SJSA1 (cell line): ENCODE measurements at places on chromosomes 5 and 9.

DNA sequence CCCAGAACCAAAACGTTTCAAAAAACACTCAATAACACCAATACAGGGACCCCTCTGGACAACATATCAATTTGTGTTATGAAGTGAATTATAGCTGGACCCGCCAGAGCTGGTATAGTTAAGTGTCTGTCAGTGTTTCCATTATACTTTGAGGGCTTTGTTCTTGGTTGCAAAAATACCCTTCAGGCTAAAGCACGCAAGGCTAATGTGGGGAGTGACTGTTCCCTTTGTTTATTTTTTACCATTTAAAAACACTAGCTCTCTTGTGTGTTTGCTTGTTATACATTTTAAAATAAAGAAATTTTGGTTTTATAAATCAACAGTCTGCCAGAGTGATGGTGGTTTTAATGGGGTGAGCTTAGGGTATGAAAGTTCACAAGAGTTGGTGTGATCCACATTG lies 859.5 kb downstream of the PTPRD start:
- DNase-seq, result no peak

DNA sequence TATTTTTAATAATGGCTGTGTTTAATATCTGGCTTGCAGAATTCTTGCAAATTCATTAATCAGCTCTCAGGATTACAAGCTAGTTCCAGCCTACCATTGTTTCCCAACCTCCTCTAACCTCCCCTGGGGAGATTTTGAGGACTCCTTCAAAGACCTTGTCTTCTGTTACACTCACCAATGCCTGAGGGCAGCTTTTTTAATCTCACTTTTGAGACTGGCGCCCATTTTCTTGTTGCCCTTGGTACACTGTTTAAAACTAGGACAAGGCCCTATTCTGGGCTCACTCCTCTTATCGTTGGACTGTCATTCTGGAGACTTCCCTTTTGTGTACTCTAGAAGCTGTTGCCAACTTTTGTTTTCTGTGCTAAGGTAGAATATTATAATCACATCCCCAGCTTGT lies 13.6 kb upstream of the EQTN start:
- DNase-seq, result no peak

DNA sequence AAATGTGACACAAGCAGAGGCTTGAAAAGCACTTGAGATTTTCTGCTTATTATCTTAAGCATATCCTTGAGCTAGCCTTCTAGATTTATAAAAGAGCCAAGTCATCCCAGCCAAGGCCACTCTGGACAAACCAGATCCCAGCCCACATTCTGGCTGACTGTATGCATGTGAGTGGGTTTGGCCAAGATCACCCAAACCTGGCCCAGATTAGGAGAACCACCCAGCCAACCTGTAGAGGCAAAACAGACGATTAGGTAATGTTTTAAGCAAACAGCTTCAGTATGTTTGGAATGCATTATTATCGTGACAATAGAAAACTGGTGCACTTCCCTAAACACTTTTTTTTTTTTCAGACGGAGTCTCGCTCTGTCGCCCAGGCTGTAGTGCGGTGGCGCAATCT lies 151.9 kb downstream of the SPATA31D1 start:
- no peak for DNase-seq

DNA sequence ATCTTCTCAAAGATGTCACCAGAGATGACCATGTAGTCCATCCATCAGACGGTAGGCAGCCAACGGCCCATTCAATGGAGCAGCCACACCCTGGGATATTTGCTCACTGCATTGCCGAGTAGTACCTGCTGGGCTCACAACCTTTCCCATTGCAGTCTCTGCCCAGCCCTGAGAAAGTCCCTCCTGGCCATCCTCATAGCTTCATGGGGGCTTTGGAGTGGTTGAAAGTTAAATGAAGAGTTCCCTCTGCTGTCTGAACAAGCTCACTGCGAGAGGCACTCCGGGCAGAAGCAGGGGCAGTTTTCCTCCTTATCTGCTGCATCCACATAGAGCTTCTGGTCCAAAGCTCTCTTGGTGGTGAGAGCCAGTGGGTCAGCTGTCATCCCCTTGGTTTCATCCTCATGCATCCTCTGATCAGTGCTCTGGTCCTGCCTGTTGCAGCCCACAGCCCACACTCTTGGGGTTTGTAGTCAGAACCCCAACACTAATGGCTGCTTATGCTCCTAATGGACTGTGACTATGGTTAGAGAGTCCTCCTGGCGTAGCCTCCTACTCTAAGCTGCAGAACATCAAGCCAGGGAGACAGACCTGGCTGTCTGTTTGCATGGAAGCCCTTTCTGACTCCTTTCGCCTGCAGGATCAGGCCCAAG lies 23.3 kb downstream of the TNFSF8 start:
- no peak for DNase-seq

- no peak for DNase-seq
These were observed 166.8 kb downstream of the PAX5 start for GRCh38 chr9:36867241-36867640.

GRCh38 chr5:163489055-163489744 lies 16.2 kb upstream of the MAT2B start:
- no peak for DNase-seq

- DNase-seq, result peak; percentile 45
These were observed 30.2 kb upstream of the BASP1 start for GRCh38 chr5:17187011-17187785.

DNA sequence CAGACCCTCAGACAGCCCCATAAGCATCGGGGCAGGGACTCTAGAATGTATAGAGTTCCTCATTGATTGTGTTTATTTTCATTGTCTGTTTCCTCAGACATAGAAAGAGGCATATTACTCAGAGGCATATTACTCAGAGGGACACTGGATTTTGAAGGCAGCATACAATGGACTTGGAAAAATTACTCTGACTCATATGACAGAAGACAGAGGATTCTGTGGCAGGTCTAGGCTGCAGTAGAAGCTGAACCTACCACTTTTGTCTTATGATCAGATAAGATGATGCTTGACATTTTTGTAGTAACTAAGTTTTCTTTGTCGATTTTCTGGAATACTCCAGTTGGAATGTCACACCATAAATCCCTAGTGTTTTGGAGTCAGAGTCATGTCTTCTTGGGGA lies 105.2 kb downstream of the ST8SIA4 start:
- peak; percentile 60 for DNase-seq

DNA sequence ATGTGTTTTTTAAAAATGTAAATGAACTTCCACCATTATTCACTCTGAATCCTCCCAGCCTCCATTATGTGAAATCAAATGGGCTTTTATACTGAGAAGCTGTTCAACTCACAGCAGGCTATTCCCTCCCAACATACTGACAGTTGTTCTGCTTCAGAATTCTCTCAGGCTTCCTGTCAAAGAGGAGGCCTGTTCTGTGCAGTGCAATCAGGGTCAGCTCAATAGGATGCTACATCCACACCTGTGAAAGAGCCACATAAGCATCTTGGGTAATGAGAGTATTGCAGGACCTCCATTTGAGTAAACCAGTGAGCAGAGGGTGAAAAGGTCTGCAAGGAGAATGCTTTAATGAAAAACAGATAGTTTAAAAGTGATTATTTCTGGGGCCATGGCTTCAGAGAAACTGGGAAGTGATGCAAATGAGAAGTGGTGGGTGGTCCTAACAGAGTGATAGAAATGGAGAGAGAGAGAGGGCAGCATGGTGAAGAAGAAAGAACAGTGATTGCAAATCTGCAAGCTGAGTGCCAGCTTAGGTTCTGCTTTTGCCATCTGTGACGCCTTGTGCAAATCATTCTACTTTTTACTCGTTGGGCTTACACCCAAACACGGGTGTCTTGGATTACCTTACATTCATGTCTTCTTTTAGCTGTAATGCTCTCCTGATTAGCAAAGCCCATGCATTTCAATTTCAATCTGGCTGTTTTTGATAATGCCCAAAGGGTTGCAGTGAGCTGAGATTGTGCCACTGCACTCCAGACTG lies 202.5 kb upstream of the NMUR2 start:
- DNase-seq, result no peak

- DNase-seq, result no peak
These were observed 322.1 kb downstream of the DEPDC1B start for GRCh38 chr5:60377826-60378225.

DNA sequence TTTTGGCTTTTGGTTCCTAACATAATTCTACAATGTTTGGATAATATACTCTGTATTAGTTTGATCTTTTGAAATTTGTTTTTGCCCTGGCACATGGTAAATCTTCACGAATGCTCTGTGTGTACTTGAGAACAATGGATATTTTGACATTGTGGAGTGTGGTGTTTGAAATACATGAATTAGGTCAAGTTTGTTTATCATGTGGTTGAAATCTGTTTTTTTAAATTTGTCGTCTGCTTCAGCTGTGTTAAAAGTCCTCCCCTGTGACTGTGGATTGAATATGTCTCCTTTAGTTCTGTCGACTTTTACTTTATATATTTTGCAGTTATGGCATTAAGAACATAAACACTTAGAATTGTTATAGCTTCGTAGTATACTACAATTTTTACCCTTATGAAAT lies 60.3 kb downstream of the DUSP1 start:
- peak; percentile 42 for DNase-seq

- no peak for DNase-seq
These were observed 52.7 kb upstream of the ELL2 start for GRCh38 chr5:96014395-96014794.

- no peak for DNase-seq
These were observed 293.9 kb downstream of the ZSWIM6 start for GRCh38 chr5:61625681-61626621.

GRCh38 chr5:177109810-177110209 lies 23.1 kb downstream of the FGFR4 start:
- no peak for DNase-seq

- no peak for DNase-seq
These were observed 865.4 kb upstream of the ACO1 start for GRCh38 chr9:31519011-31519410.

DNA sequence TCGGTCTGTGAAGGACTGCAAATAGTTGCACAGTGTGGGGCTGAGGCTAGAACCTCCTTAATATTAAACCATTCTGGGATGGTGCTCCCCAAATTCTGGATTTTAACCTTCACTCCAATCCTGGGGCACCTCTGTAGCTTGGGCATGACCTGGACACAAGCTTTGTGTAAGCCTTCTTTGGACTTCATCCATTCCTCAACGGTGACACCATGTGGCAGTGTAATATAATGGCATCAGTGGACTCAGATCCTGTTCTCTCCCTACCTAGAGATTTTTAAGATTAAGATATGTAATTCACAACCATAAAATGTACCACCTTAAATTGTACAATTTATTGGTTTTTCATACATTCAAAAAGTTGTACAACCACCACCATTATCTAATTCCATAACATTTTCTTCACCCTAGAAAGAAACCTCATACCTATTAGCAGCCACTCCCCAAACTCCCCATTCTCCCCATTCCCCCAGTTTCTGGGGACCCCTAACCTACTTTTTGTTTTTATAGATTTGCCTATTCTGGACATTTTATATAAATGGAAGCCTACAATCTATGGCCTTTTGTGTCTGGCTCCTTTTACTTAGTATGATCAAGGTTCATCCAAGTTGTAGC lies 4.8 kb upstream of the PLGRKT start:
- peak; percentile 10 for DNase-seq

GRCh38 chr9:15374310-15374709 lies 48.4 kb upstream of the SNAPC3 start:
- no peak for DNase-seq

DNA sequence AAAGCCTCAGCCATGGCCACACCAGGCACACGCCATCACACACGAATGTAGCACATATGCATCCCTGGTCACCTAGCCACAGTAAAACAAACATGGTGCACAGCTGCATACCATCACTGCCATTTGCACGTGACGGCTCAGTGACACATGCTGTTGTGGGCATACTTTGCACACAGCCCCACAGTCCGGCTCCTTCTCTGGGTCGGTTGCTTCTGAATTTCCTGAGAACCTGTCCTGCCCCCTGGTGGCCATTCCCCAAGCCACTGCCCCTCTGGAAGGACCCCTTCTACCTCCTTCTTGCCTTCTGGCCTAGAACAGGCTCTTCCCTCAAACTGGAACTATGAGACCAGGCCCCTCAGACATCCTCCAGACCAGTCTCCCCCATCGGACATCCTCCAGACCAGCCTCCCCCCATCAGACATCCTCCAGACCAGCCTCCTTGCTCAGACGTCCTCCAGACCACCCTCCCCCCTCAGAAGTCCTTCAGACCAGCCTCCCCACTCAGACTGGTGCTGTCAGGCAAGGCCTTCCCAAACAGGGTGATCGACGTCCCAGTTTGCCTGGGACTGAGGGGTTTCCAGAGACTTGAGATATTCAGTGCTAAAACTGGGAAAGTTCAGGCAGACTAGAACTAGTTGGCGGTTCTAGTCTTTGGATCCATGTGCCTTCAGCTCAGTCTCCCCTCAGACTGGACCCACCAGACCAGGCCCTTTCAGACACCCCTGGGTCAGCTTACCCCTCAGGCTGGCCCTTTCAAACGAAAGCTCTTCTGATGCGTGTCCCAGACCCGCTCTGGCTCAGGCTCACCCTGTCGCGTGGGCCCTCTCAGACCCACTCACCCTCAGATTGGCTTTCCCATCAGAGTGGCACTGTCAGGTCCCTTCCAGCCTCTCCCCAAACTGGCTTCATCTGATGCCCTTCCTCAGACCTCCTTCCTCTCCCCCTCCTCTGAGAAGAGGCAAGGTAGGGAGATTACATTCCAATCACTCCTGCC lies 24.3 kb upstream of the ENHO start:
- peak; percentile 18 for DNase-seq

- DNase-seq, result no peak
These were observed 11.8 kb downstream of the DEPDC1B start for GRCh38 chr5:60687927-60688720.

DNA sequence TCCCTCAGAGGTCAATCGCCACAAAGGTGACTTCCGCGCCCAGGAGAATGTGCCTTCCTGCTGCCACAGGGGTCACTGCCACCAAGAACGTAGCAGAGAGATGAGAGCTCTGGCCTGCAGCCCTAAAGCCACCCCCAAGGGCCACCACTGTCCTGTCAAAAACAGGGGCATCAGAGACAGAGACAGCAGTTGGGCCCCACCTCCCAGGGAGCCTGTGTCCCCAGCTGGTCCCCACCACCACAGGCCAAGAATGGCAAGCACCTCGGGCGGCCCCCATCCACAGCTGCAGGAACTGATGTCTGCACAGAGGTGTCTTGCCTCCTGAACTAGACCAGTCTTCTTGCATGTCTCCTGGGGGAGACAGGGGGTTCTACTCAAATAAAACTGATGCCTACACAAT lies 5.8 kb downstream of the SPATA31E1 start:
- DNase-seq, result no peak

DNA sequence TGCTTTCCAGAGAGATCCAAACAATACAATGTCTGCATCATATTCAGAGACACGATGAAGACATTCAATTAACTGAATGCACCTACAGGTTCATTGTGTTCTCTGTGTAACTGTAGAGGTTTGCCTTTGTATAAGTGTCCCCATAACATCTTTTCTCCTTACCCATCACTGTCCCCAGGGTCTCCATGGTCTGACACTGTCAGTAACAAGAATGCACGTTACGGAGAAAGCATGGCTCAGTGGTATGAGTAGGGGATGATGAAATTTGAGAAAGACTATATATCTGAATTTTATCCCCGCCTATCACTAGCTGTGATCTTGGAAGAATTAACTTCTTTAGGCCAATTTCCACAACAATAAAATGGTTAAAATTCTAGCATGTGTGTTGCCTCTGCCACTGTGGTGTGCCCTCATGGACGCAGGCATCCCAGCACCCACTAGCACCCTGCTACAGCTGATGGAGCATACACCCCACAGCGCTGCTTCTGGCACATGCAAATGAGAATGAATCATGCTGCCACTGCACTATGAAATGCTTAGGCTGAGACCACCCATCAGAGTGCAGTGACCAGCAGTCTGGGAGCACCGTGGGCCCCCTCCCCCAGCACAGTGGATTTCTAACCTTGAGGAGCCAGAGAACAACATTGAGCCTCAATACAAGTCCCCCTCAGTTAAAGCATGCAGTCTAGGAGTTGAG lies 54.3 kb downstream of the RGMB start:
- no peak for DNase-seq

GRCh38 chr5:100772548-100772947 lies 130.5 kb downstream of the ST8SIA4 start:
- no peak for DNase-seq
